IMR-90 (cell line): ENCODE measurements at places on chromosomes 6 and 20. TPM values are rescaled to one million over a fixed set of nuclear protein-coding genes. Genes with fewer than 3 reads are reported as not detected.

- no peak for DNase-seq
- peaks cover 5% of the 10 kb centered on the region for H3K27me3 ChIP-seq
- no peaks in the 10 kb centered on the region for H3K4me1 ChIP-seq
- no peaks in the 10 kb centered on the region for H3K36me3 ChIP-seq
Measured at GRCh38 chr20:56868746-56869145, 239.6 kb downstream of the TFAP2C start.

DNA sequence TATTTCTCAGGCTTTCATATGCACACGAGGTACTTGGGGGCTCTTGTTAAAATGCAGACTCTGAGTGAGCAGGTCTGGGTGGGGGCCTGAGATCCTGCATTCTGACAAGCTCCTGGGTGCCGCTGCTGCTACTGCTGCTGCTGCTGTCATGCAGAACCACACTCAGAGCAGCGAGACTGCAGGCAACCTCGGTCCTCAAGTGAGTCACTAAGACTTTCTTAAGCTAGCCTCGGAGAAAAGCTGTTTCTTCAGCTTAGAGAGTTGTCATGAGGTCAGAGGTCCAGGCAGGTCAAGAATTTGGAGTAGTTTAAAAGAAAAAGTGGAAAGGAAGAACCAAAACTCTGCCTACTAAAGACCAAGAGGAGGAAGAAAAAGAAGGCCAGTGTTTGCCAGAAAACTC, 92.9 kb downstream of the SPTLC3 start:
- peak; percentile 43 for DNase-seq
- no peak overlapping the region for H3K4me3 ChIP-seq
- H3K27me3 ChIP-seq = no peaks in the 10 kb centered on the region
- H3K27ac ChIP-seq = no peak overlapping the region
- no peaks in the 10 kb centered on the region; the same call in 1 of the 2 replicates for H3K4me1 ChIP-seq

DNA sequence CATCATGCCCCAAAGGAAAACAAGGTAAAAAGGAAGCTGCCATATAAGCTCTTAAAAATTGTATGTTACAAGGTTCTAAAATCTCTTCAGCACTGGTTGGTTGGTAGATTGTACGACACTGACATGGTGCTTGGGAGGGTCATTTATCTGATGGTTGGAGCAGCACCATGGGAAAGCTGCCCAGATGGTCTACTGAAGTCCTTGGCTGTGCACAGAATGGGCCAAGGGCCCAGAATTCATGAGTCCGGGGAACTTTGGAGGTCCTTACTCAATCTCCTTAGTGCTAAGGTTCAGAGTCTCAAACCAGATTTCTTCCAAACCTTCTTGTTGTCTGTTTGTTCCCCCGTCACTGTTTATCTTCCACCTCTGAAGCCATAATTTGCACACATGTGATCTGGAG, 314.4 kb downstream of the ESR1 start:
- no peaks in the 10 kb centered on the region for H3K27me3 ChIP-seq
- no peak overlapping the region for H3K27ac ChIP-seq
- peaks cover 20% of the 10 kb centered on the region for H3K36me3 ChIP-seq
- H3K4me3 ChIP-seq = no peak overlapping the region

- H3K36me3 ChIP-seq = no peaks in the 10 kb centered on the region
- peaks cover 2% of the 10 kb centered on the region for H3K27me3 ChIP-seq
- no peak overlapping the region for H3K27ac ChIP-seq
- no peak for DNase-seq
Measured at GRCh38 chr20:43430265-43431133, 27.2 kb upstream of the SRSF6 start.

MATN4 gene
- not detected in 2 replicates for total RNA-seq

KHDRBS2 gene
- total RNA-seq = not detected in 2 replicates

CST5 gene
- total RNA-seq = not detected in 2 replicates

DNA sequence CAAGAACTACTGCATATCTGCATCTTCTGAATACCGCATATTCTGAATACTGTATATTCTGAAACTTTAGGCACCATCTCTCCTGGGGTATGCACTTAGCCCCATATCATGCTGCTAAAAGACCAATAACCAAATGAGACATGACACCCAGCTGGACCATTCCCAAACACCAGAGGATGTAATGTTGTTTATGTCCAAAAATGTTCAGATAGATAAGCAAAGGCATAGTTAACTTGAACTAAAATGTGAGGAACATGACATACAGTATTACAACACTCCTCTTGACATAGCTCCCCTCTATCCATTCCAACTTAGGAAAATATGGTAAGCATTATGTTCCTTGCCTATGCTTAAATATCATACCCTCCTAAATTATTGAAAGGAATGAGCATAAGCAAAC, 127.3 kb downstream of the TENT5A start:
- no peak overlapping the region for H3K27ac ChIP-seq
- H3K36me3 ChIP-seq = no peaks in the 10 kb centered on the region
- H3K4me1 ChIP-seq = no peaks in the 10 kb centered on the region
- no peaks in the 10 kb centered on the region for H3K27me3 ChIP-seq

VSTM2L gene
- total RNA-seq = under 0.01 and 0.18 TPM in 2 replicates

- no peak overlapping the region for H3K4me3 ChIP-seq
- H3K27ac ChIP-seq = no peak overlapping the region
- no peak for DNase-seq
- H3K4me1 ChIP-seq = no peaks in the 10 kb centered on the region
Measured at GRCh38 chr6:108362455-108362854, 67.6 kb downstream of the AFG1L start.

HLA-DOA gene
- not detected in 2 replicates for total RNA-seq

DNA sequence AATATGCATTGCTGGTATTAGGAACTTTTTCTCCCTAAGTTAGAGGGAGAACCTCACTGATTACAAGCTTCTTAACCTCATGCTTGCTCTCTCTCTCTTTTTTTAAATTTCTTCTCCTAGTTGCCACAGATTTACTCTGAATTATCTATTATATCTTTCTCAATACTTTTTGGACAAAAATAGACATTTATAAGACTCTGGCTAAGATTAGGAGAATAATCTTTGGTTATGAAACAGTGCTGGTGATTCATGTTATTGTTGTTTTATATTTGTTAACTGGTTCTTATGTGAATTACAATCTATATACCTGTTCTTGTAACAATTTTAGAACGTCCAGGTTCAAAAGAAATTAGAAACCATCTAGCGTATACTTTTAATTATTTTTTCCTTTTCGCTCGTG, 187.8 kb downstream of the OGFRL1 start:
- no peaks in the 10 kb centered on the region for H3K36me3 ChIP-seq
- peaks cover 7% of the 10 kb centered on the region; the same call in 1 of the 2 replicates for H3K4me1 ChIP-seq
- H3K4me3 ChIP-seq = no peak overlapping the region
- H3K27ac ChIP-seq = no peak overlapping the region
- no peak for DNase-seq

TMEM14A gene
- 18.5 and 58.3 TPM in 2 replicates for total RNA-seq

GRCh38 chr20:48783533-48784272, 44.1 kb downstream of the PREX1 start:
- peaks cover 7% of the 10 kb centered on the region for H3K27me3 ChIP-seq
- H3K4me1 ChIP-seq = peaks cover 2% of the 10 kb centered on the region; the same call in 1 of the 2 replicates
- no peaks in the 10 kb centered on the region for H3K36me3 ChIP-seq
- H3K4me3 ChIP-seq = no peak overlapping the region

SLC17A3 gene
- not detected in 2 replicates for total RNA-seq

- H3K36me3 ChIP-seq = no peaks in the 10 kb centered on the region
- peaks cover 21% of the 10 kb centered on the region for H3K27me3 ChIP-seq
- no peak overlapping the region for H3K4me3 ChIP-seq
- no peaks in the 10 kb centered on the region for H3K4me1 ChIP-seq
- DNase-seq = no peak
Measured at GRCh38 chr20:44426879-44427790, 48.5 kb upstream of the TTPAL start.

GDAP1L1 gene
- total RNA-seq = not detected in 2 replicates

DNA sequence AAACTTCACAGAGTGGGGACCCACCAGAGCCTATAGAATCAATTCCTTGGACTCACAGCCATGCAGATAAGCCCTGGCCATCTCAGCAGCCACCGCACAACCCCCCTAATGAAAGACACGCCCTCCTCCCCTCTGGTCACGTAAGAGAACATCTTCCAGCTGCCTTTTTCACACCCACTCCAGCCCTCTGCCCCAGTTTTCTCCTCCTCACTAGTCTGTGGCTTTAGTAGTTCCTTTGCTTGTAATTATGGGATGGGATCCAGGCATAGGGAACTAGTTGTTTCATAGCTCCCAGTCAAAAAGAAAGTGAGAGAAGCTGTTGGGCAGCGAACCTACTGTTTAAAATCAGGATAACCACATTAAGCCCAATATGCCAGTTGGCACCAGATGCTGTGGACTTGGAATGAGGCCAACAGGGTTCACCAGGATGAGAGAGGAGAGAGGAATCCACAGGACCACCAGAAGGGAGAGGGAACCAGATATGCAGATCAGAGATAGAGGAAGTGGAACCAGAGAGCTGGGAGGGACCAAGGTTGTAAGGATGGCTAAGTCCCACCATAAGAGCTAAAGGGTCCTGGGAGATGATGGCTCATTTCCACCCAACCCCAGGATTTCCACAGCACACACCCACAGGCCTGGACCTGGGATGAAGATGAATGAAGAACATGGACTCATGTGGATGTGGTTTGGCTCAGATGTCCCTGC, 9.0 kb upstream of the BTN3A1 start:
- H3K4me3 ChIP-seq = no peak overlapping the region
- H3K36me3 ChIP-seq = peaks cover 7% of the 10 kb centered on the region
- no peak overlapping the region for H3K27ac ChIP-seq
- H3K27me3 ChIP-seq = no peaks in the 10 kb centered on the region

WDR27 gene
- total RNA-seq = 7.0 and 7.8 TPM in 2 replicates

STXBP5 gene
- 46.4 and 48.0 TPM in 2 replicates for total RNA-seq

SLA2 gene
- not detected in 2 replicates for total RNA-seq

CCN6 gene
- not detected in 2 replicates for total RNA-seq

DNA sequence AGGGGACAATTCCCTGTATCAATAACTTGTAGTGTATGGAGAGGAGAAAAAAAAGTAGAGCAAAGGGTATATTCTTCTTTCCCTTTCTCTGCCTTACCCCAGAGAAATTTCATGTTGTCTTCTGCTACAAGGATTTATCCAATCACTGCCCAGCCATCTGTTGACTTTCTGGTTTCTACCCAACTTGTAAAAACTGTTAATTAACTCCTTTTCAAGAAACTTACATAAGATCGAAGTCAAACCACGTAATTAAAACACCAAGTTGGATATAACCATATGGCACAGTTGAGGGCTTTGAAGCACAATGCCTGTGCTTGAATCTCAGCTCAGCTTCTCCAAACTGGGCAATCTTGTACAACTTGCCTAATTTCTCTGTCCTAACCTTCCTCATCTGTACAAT, 99.5 kb downstream of the MAN1A1 start:
- H3K27me3 ChIP-seq = no peaks in the 10 kb centered on the region
- H3K36me3 ChIP-seq = peaks cover 3% of the 10 kb centered on the region; the same call in 1 of the 2 replicates
- no peak overlapping the region for H3K27ac ChIP-seq
- H3K4me3 ChIP-seq = no peak overlapping the region
- DNase-seq = no peak
- H3K4me1 ChIP-seq = no peaks in the 10 kb centered on the region

GRCh38 chr6:45718871-45719270, 296.8 kb downstream of the CLIC5 start:
- H3K4me1 ChIP-seq = peaks cover 10% of the 10 kb centered on the region
- no peak overlapping the region for H3K27ac ChIP-seq
- H3K27me3 ChIP-seq = no peaks in the 10 kb centered on the region
- DNase-seq = peak; percentile 64
- no peak overlapping the region for H3K4me3 ChIP-seq
- H3K36me3 ChIP-seq = no peaks in the 10 kb centered on the region

DNA sequence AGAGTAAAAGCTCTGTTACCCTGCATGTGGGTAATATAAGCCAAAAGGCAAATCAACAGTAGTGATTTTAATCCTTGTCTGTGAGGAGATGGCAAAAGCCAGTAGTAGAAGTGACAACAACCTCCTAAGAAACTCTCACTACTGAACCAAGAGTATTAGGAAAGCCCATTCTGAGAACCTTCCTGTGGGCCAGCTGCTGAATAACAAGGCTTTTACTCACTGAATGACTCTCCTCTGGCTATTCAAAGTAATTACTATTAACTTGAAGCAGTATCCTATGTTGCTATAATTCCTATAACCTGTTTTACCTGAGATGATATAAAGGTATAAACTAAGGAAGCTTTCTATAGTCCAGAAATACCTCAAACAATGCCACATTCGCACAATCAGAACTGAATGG, 55.1 kb downstream of the CHD6 start:
- peak; percentile 24 for DNase-seq
- H3K36me3 ChIP-seq = peaks cover 3% of the 10 kb centered on the region
- no peaks in the 10 kb centered on the region for H3K27me3 ChIP-seq
- no peak overlapping the region for H3K27ac ChIP-seq

GRCh38 chr6:145339089-145339488, 396.2 kb downstream of the EPM2A start:
- no peak for DNase-seq
- H3K4me1 ChIP-seq = no peaks in the 10 kb centered on the region
- H3K27me3 ChIP-seq = no peaks in the 10 kb centered on the region; the same call in 1 of the 2 replicates
- no peak overlapping the region for H3K27ac ChIP-seq
- no peak overlapping the region for H3K4me3 ChIP-seq
- H3K36me3 ChIP-seq = no peaks in the 10 kb centered on the region

PNPLA1 gene
- total RNA-seq = not detected in 2 replicates

GRCh38 chr6:124590001-124590400, 372.2 kb upstream of the RNF217 start:
- no peak for DNase-seq
- H3K4me3 ChIP-seq = no peak overlapping the region
- H3K27ac ChIP-seq = no peak overlapping the region
- H3K27me3 ChIP-seq = no peaks in the 10 kb centered on the region
- no peaks in the 10 kb centered on the region for H3K4me1 ChIP-seq

TMEM242 gene
- 2.3 and 4.2 TPM in 2 replicates for total RNA-seq
